ENCODE measurements at places on chromosomes 5 and 9.

DNA sequence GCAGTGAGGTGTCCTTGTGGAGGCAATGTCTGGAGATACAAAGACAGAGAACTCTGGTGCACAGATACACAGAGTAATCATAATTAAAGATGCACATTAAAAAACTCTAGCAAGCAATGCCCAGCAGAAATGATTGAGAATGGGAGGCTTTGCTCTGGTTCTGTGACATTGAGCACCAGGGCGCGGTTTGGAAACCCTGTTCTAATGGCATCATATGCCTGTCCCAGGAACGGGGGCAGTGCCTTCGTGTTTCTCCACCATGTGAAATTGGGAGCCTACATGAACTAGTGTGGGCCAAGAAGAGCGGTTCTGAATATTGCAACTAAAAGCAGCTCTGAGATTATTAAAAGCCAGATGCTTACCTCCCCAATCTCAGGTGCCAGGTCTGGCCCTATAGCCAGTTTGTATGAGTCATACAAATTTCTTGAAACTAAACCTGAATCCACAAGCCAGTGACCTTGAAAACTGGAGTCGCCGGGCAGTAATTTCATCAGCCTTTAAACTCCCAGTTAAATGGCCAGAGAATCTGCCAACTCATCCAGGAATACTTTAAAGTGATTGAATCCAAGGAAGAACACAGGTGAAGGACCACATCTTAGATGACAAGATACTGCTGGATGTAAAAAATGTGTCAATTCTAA lies 22.2 kb upstream of the CTSL start:
- no peak for DNase-seq

DNA sequence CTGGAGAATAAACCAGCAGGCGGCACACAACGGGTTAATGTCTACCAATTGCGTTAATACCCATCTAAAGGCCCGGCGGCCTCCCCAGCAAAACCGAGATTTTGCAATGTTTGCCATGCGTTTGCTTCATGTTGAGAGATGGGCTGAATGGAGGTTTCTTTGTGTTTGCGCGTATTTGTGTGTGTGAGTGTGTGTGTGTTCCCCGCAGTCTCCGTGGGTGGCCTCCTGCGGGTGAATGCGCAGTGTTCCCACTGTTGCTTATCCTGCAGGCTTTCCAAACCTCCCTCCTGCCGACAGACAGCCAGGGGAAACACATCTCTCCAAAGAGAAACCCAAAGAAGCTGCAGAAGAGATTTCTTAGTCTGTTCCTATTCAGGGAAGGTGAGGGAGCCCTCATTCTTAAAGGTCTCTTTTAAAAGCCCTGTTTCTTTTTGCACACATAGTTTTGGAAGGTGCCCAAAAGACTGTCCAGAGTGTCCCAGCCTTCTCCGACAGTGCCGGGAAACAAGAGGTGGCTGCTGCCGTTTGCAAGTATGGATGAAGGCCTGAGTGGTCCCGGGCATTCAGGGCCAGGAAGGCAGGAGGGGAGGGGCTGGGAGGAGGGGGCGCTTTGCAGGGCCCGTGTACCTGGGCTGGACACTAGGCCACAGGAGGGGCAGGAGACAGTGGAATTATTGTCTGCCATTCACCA lies 103.8 kb upstream of the ERCC6L2 start:
- no peak for DNase-seq

DNA sequence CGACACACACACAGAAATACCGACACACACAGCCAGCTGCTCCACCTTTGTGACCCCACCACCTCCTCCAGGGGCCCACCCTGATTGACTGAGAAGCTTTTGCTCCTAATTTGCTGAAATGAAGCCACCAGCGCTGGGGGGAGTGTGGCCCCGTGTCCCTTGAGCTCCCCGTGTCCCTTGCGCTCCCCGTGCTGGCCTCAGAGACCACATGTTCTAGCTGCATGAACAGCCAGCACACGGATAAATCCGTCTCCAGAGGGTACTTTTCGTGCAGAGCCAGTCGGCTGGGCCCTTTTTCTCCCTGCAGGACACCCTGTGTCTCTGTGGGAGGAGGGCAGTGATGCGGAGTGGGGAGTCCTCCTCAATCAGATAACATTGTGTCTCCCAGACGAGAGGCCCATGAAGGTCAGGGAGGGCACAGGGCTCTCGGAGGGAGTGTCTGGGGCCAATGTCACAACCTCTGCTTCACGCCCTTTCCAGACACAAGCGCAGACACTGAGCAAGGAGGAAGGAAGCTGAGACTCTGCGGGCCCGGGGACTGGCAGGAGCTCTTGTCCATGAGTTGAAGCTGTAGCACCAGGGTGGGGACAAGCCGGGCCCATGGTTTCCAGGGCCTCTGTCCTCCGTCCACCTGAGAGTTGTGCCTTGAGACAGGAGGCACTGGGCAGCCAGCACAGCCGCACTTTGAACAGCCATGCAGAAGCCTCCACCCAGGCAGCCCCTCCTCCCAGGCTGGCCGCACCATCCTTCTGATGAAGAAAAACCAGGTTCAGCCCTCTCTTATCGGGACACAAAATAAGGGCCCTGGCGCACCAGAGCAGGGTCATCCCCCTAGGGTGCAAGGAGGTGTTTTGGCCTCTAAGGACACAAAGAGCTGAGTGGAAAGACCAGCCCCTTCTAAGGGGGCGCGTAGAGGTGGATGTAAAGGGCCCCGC lies 36.4 kb upstream of the SLC6A19 start:
- DNase-seq = no peak

GRCh38 chr5:160488394-160489325 lies 67.0 kb downstream of the PTTG1 start:
- no peak for DNase-seq

GRCh38 chr5:13746026-13746425 lies 198.5 kb downstream of the DNAH5 start:
- no peak for DNase-seq

DNA sequence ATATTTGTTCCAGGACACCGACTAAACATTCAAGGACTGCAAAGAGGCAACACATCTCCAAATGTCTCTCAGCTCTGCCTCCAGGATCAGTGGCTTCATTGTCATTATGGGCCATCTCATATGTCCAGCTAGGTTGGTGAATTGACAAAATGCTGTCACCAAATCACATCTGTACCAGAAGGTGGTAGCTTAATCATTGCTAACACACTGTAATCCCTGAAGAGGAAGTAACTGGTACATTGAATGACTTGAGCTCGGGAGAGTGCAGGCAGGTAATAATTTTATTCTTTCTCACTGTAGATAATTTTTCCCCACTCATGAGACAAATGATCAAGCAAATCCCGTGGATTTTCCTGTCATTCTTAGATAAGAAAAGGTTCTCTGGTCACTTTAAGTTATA lies 169.8 kb downstream of the SEMA6A start:
- DNase-seq = no peak

GRCh38 chr5:139091439-139092156 lies 106.6 kb downstream of the SIL1 start:
- DNase-seq = no peak

DNA sequence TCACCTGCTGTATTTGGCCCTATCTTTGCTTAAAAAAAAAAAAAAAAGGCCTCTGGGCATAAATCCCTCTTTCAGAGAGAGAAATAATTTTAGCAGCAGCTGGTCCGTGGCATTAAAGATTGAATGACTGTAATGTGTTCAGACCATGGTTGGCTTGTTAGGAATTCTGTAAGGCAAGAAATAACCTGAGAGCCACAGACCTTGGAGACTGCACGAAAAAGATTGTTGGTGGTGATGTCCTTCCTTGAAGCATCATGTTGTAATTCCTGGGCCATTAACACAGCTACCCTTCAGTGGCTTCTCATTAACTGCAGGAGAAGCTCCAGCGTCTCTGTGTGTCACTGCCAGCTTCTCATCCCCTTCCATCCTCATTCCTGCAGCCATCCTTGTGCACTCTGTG lies 79.0 kb downstream of the SGCD start:
- no peak for DNase-seq

GRCh38 chr9:21661626-21662025 lies 140.8 kb upstream of the MTAP start:
- no peak for DNase-seq

DNA sequence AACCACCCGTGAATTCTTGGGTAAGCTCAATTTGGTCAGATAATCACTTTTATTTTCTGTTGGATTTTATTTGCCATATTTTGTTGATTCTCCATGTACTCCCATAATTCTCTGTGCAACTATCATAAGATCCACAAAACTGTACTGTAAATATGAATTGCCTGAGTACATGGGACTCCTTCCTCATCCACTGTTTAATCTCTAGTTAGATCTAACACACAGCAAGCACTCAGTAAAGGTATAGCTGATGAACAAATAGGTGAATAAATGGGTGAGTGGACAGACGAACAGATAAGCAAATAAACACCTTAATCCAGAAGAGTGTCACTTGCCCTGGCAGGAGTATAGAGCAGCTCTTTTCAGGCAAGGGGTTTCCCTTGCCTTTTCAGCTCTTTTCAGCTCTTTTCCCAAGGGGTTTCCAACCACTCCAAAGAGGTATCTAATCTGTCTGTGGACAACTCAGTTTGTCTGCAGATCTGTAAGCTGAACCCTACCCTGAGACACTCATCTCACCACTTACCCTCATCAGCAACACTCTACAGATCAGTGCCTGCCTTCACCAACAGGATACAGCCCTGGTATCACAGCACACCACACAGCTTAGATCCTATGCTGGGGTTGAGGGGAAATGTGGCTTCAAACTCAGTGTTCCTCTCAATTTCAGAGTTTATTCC lies 51.2 kb downstream of the SIL1 start:
- DNase-seq = no peak

DNA sequence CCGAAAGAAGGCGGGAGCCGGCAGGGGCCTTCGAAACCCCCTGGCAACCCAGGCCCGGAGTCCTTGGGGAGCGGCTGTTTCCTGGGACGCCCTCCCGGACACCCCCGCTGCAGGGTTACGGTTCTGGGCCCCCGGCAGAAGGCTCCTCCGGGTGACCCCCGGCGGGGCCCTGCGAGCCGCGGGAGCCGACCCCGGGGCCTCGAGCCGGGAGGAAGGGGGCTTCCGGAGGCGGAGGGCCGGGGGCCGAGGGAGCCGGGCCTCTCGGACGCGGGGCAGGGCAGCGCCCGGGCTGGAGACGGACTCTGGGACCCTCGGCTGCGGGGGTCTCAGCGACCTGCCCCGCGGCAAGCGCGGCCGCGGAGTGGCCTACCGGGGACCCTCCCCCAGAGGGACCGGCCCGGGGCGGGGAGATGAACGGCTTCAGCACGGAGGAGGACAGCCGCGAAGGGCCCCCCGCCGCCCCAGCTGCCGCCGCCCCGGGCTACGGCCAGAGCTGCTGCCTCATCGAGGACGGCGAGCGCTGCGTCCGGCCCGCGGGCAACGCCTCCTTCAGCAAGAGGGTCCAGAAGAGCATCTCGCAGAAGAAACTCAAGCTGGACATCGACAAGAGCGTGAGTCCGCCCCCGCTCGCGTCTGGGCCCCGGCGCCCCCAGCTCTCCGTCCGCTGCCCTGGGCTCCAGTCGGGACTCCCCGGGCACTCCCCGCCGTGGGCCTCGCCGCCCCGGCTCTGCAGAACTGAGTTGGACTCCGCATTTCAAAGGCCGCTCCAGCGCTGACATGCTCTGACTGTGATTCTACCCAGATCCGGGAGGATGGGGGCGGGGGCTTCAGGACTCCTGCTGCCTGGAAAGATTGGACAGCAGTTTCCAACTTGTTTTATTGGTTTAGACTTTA lies 645 bp downstream of the SAP30L start:
- DNase-seq = peak; percentile 30
